ENCODE measurements at places on chromosomes 5 and 9.

GRCh38 chr5:100855295-100855694 lies 47.8 kb downstream of the ST8SIA4 start:
- no peak overlapping the region for H3K4me3 ChIP-seq
- H3K27me3 ChIP-seq = no peaks in the 10 kb centered on the region
- peaks cover 56% of the 10 kb centered on the region for H3K4me1 ChIP-seq
- no peak for DNase-seq
- H3K27ac ChIP-seq = peak overlapping the region; percentile 77

- no peaks in the 10 kb centered on the region for H3K36me3 ChIP-seq
- H3K4me3 ChIP-seq = no peak overlapping the region
- H3K4me1 ChIP-seq = no peaks in the 10 kb centered on the region
- H3K27ac ChIP-seq = no peak overlapping the region
Observed at GRCh38 chr9:121773954-121774714, 122.7 kb downstream of the DAB2IP start.

GRCh38 chr5:68007451-68007850 lies 208.1 kb upstream of the PIK3R1 start:
- no peaks in the 10 kb centered on the region for H3K36me3 ChIP-seq
- H3K4me1 ChIP-seq = no peaks in the 10 kb centered on the region
- no peak overlapping the region for H3K27ac ChIP-seq
- no peak overlapping the region for H3K4me3 ChIP-seq

GRCh38 chr5:127941646-127942045 lies 141.9 kb upstream of the SLC12A2 start:
- H3K27ac ChIP-seq = no peak overlapping the region
- H3K27me3 ChIP-seq = no peaks in the 10 kb centered on the region
- no peak overlapping the region for H3K4me3 ChIP-seq
- no peak for DNase-seq
- H3K36me3 ChIP-seq = no peaks in the 10 kb centered on the region
- no peaks in the 10 kb centered on the region for H3K4me1 ChIP-seq

DNA sequence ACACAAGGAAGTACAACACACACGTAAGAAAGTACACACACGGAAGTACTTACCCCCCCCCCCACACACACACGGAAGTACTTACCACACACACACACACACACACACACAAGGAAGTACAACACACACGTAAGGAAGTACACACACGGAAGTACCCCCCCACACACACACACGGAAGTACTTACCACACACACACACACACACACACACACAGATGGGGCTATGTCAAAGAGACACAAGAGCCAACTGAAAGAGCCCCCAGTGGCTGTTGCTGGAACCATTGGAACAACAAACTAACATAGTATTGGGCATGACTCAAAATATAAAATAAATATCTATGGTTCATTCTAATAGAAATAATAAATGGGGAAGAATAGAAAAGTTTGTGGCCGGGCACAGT lies 4.9 kb upstream of the MAPK9 start:
- no peak overlapping the region for H3K4me3 ChIP-seq
- no peaks in the 10 kb centered on the region for H3K36me3 ChIP-seq
- H3K27ac ChIP-seq = peak overlapping the region; percentile 29
- no peak for DNase-seq
- peaks cover 13% of the 10 kb centered on the region for H3K4me1 ChIP-seq

GRCh38 chr5:173707392-173707791 lies 90.9 kb upstream of the BOD1 start:
- no peaks in the 10 kb centered on the region for H3K27me3 ChIP-seq
- H3K4me3 ChIP-seq = no peak overlapping the region
- no peak overlapping the region for H3K27ac ChIP-seq
- no peaks in the 10 kb centered on the region for H3K4me1 ChIP-seq
- DNase-seq = no peak

- peaks cover 12% of the 10 kb centered on the region for H3K27me3 ChIP-seq
- DNase-seq = no peak
- H3K27ac ChIP-seq = no peak overlapping the region
- no peaks in the 10 kb centered on the region for H3K4me1 ChIP-seq
Observed at GRCh38 chr9:124030969-124031451, 19.4 kb downstream of the LHX2 start.

GRCh38 chr9:13450723-13451122 lies 171.2 kb upstream of the MPDZ start:
- no peak overlapping the region for H3K27ac ChIP-seq
- DNase-seq = no peak
- no peak overlapping the region for H3K4me3 ChIP-seq
- no peaks in the 10 kb centered on the region for H3K36me3 ChIP-seq

GRCh38 chr5:135543485-135544304 lies 7.9 kb upstream of the NEUROG1 start:
- peaks cover 46% of the 10 kb centered on the region for H3K27me3 ChIP-seq
- DNase-seq = no peak
- no peak overlapping the region for H3K27ac ChIP-seq

DNA sequence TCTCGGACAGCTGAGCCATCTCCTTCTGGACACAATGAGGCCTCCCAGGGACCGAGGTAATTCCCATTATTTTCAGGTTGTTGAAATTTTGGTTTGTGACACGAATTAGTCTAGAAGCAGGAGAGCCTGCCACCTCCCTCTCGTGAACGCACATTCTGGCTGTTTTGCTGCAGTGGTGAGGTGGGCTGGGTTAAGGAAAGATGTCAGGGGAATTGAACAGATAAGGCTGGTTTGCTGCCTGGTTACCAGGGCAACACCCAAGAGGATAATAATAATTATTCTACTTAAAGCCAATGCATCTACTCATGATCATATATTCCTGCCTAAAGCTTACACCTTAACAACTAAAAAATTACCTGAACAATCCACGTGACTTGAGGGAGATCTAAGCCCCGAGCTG lies 38.1 kb downstream of the DDX31 start:
- no peaks in the 10 kb centered on the region for H3K4me1 ChIP-seq
- no peak for DNase-seq
- H3K36me3 ChIP-seq = peaks cover 46% of the 10 kb centered on the region

- no peaks in the 10 kb centered on the region for H3K4me1 ChIP-seq
- H3K4me3 ChIP-seq = no peak overlapping the region
Observed at GRCh38 chr5:142235870-142236672, 88.8 kb downstream of the SPRY4 start.

- no peaks in the 10 kb centered on the region for H3K4me1 ChIP-seq
- H3K36me3 ChIP-seq = no peaks in the 10 kb centered on the region
- no peak overlapping the region for H3K27ac ChIP-seq
- no peak overlapping the region for H3K4me3 ChIP-seq
Observed at GRCh38 chr5:170362656-170363055, 26.5 kb downstream of the KCNMB1 start.

DNA sequence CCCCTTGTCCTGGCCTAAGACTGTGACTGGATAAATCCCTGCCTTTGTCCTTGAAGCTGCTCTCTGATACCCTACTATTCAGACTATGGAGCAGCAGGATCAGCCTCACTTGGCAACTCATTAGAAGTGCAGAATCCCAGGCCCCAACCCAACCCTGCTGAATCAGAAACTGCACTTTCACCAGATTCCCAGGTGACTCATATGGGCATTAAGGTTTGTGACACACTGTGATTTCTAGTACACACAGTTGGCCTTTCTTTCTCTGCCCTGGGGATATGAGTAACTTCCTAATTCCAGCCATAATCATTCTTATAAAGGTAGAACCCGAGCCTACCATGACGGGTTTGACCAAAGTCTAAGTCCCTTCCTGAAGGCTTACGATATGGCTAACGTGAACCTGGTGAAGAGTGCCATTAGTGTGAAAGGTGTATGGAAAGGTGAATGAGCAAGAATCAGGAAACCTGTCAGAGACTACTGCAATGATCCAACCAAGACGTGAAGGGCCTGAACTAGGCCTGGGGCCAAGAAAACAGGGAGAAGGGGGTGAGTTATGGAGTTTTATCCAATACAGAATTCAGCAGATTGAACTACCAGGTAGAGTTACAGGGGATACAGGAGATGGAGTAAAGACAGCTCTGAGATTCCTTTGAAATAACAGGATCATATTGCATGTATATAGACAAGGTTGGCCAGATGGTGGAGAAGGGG lies 533.0 kb downstream of the BNC2 start:
- no peaks in the 10 kb centered on the region for H3K4me1 ChIP-seq
- H3K27me3 ChIP-seq = no peaks in the 10 kb centered on the region
- no peak overlapping the region for H3K27ac ChIP-seq
- H3K4me3 ChIP-seq = no peak overlapping the region
- no peaks in the 10 kb centered on the region for H3K36me3 ChIP-seq
- no peak for DNase-seq

- no peak for DNase-seq
- H3K36me3 ChIP-seq = no peaks in the 10 kb centered on the region
- no peak overlapping the region for H3K27ac ChIP-seq
- H3K4me1 ChIP-seq = no peaks in the 10 kb centered on the region
- no peaks in the 10 kb centered on the region for H3K27me3 ChIP-seq
Observed at GRCh38 chr5:158716668-158717067, 383.0 kb downstream of the EBF1 start.

DNA sequence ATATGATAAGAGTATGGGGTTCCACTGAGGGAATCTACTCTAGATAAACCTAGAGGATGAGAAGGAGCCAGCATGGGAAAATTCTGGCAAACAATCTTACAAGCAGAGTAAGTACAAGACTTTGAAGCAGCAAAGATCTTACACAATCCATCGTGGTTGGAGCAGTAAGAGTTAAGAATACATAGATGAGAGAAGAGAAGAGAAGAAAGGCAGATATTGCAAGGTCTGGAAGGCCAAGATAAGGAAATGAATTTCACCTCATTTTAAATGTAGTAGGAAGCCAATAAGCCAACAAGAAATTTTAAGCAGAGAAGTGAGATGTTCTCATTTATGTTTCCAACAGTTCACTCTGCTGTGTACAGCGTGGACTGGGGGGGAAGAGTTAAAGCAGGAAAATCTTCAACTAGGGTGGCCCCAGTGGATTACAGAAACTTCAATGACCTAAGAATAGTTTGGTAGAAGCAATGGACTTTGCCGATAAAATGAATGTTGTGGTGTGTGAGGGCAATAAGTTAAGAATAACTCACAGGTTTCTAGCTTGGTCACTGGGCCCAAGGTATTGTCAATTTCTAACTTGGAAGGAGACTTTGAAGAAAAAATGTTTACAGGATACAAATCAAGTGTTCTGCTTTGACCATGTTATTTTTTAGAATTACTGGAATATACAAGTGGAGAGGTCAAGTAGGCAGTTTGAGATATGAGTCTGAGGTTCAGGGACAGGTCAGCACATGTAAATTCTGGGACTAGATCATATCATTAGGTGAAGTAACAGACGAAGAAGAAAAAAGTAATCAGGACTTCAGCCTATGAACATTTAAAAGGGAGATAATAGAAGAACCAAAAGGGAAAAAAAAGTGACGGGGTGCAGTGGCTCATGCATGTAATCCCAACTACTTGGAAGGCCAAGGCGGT lies 12.1 kb upstream of the ISOC1 start:
- DNase-seq = no peak
- H3K27me3 ChIP-seq = peaks cover 6% of the 10 kb centered on the region

DNA sequence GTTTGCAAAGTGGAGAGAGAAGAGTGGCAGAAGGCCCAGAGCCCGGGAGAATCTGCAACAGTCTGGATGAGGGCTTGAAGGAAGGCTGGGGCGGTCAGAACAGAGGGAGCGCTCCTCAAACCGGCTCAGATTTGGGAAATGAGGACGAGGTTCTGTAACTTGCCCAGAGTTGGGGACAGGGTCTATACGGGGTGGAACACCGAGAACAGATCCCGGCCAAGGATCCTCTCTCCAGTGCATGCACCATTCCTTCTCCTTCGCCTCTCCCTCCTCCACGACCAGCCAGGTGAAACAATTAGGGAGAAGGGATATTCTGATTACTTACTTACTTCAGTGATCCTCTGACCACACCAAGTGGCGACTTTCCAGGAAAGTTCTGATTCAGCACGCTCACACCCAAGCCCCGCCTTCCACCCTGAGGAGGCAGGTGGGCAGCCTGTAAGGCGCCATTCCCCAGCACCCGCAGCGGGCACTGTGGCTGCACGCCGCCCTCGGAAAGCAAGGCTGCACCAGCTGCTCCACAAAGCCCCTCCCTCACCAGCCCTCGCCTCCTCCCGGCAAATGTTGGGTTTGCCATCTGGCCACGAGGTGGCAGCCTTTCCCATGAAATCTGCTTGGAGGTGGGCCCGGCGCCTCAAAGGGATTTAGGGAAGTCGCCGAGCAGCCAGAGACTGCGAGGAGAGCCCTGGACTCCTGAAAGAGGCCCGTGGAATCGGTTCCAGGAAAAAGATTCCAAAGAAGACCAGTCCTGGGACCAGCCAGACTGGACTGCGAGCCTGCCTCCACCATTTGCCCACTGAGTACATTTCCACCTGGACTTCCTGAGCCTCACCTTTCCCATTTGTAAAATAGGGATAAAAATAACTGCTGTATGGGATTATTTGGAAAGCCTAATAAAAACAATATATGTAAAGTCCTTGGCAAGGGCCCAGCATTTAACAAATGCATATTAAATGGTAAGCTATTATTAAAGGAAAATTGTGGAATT lies 22.2 kb upstream of the WWC1 start:
- no peaks in the 10 kb centered on the region for H3K27me3 ChIP-seq
- peak; percentile 62 for DNase-seq
- peaks cover 6% of the 10 kb centered on the region for H3K4me1 ChIP-seq
- no peaks in the 10 kb centered on the region for H3K36me3 ChIP-seq

GRCh38 chr5:57435701-57436134 lies 46.9 kb downstream of the ACTBL2 start:
- H3K4me1 ChIP-seq = no peaks in the 10 kb centered on the region
- H3K4me3 ChIP-seq = no peak overlapping the region
- H3K27me3 ChIP-seq = no peaks in the 10 kb centered on the region
- H3K36me3 ChIP-seq = no peaks in the 10 kb centered on the region

GRCh38 chr5:148615644-148616275 lies 38.6 kb downstream of the HTR4 start:
- H3K4me1 ChIP-seq = no peaks in the 10 kb centered on the region
- no peak overlapping the region for H3K27ac ChIP-seq
- DNase-seq = no peak
- H3K27me3 ChIP-seq = no peaks in the 10 kb centered on the region
- H3K4me3 ChIP-seq = no peak overlapping the region

- H3K36me3 ChIP-seq = no peaks in the 10 kb centered on the region
- H3K27me3 ChIP-seq = no peaks in the 10 kb centered on the region
- no peaks in the 10 kb centered on the region for H3K4me1 ChIP-seq
- no peak for DNase-seq
- no peak overlapping the region for H3K4me3 ChIP-seq
- no peak overlapping the region for H3K27ac ChIP-seq
Observed at GRCh38 chr5:149664666-149665415, 65.3 kb upstream of the PPARGC1B start.

DNA sequence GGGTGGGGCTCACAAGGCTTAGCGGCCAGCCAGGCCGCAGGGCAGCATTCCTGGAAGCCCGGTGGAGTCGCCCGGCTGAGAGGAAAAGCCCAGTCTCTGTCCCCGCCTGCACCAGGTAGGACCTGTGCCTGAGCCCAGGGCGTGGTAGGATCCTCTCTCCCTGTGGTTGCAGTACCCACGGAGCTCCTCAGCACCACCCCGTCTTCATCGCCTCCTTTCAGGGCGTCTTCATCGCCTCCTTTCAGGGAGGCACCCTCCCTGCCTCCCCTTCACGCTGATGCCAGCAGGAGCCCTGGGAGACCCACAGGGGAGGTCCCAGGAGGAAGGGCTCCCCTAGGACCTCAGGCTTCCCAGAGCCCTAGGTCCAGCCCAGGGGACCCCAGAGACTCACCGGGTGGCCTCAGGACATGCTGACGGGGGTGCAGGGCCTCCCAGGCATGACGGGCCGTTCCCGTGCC lies 53.3 kb upstream of the NOTCH1 start:
- no peaks in the 10 kb centered on the region for H3K4me1 ChIP-seq
- DNase-seq = no peak
- H3K27ac ChIP-seq = no peak overlapping the region

- H3K36me3 ChIP-seq = no peaks in the 10 kb centered on the region
- no peaks in the 10 kb centered on the region for H3K27me3 ChIP-seq
- no peak for DNase-seq
- H3K27ac ChIP-seq = no peak overlapping the region
Observed at GRCh38 chr5:5270958-5271785, 131.0 kb downstream of the ADAMTS16 start.

- H3K4me3 ChIP-seq = no peak overlapping the region
- H3K27me3 ChIP-seq = no peaks in the 10 kb centered on the region
- no peak for DNase-seq
Observed at GRCh38 chr5:121979691-121980090, 17.9 kb downstream of the SRFBP1 start.
